Colonic mucosa (tissue), 4 donors: ENCODE measurements at places on chromosomes 7 and 10.

DNA sequence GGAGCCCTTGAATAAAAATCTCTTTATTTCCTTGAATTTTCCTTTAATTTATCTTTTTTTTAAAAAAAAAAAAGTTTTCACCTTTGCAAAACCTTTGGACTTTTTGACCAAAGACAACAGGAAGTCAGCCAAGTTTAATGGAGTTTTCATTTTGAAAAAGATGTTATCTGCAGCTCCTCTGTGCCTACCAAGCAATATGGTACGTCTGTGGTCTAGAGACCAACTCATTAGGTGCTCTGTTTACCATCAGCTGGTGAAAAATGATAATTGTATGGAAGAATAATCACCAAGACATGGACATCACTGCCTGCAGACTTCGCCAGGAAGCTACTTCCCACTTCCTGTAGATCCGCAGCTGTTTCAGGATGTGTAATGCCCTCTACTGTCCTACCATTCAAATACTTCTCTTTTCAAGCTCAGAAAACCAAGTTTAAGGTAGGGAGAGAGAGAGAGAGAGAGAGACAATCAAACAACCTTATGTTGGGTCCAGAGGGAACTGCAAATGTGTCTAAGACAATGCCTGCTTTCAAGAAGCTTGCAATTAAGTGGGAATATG lies 18.7 kb downstream of the PLXNA4 start:
- DNase-seq = no peak

DNA sequence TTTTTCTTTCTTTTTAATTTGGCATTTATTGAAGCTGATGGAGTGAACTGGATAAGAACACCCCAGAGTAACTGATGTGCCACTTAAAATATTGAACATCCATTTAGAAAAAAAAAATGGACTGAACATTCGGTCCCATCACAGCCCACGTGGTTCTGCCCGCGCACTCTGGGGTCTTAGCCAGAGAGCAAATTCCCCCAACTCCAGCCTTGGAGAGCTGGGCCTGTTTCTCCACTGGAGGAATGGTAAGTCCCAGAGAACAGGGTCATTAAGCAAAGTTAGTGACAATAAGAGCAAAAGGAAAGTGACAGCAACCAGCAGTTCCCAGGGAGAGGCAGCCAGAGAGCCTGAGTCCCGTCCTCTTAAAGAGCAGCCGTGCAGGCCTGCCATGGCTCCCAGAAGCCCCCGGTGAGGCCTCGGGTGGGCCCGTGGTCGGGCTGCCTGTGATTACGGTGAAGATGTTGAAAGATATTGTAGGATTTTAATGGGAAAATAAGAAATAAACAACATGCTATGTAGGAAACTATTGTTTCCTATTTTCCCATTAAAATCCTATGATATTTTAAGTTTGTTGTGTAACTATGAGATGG lies 487.9 kb upstream of the MKI67 start:
- no peak for DNase-seq

GRCh38 chr7:117116211-117116610 lies 162.9 kb downstream of the ST7 start:
- no peak for DNase-seq

- DNase-seq = no peak
Observed at GRCh38 chr7:1535701-1536454, 5.4 kb downstream of the MAFK start.

DNA sequence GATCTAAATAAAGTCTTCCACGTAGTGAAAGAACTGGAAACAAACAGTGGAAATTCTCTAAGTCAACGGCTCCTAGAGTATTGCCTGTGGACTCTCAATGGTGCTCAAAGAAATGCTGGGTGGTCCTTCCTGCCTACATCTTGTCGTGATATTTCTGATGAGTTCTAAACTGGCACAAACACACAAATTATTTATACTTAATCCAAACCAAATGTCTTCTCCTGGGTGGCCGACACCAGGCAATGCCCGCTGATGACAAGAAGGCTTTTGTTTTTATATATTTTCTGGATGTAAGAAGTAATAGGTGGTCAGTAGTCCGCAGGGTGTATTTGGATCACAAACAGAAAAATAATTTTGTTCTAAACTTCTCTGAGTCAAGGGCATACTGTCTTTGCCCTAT lies 178.7 kb downstream of the GFRA1 start:
- DNase-seq = no peak

GRCh38 chr7:7757576-7757975 lies 39.2 kb upstream of the RPA3 start:
- DNase-seq = no peak

GRCh38 chr10:35492386-35493195 lies 112.5 kb upstream of the GJD4 start:
- no peak for DNase-seq

- DNase-seq = no peak
Observed at GRCh38 chr10:60778971-60779796, 906 bp downstream of the CDK1 start.

DNA sequence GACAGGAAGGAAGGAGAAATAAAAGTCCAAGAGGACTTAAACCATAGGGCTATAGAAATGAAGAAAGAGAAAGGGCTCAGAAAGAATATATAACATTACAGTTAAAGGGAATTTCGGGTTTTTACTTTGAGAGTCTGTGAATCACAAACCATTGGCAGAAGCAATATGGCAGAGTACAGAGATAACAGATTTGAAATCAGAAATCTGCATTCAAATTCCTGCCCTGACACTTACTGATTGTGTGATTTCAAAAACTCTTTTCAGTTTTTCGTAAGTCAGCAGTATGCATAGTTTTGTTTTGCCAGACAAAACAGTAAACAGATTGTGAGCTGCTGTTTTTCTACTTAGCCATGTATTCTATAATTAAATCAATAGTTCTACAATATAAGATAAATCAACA lies 8.2 kb downstream of the JMJD1C start:
- DNase-seq = no peak

GRCh38 chr10:83078645-83079044 lies 1060.7 kb upstream of the GHITM start:
- DNase-seq = no peak

DNA sequence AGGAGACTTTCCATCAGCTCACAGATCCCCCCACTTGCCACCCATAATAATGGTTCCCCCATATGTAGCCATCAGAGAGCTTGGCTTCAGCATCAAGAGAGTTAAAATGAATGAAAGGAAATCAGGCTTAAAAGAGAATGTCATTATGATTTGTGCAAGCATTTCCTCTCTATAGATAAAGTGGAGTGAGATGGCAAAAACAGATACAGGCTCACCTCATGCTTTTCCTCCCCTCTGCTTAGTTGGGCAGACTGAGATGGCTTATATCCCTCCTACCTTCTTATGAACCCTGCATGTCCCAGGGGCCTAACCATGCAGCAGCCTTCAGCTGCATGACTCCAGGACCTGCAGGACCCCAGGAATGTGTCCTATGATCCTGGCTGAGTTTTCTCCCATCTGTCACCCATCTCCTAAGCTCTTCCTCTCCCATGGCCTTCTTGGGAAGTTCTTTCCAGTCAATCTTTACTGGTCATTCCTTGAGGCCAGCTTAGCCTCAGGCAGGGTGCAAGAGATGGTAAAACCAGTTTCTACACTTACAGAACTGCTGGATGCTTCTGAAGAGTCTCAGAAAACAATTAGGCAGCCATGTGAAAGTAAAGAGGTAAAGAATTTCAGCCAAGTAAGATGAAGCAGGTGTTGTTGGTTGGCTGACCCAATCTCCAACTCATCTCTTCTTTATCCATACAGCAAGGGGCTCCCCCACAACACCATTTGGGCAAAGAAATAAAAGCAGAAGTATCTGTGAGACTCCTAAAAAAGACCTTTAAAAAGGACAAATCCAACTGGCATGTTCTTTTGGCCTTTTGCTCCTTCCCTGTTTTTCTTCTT lies 159.7 kb downstream of the RTKN2 start:
- no peak for DNase-seq

DNA sequence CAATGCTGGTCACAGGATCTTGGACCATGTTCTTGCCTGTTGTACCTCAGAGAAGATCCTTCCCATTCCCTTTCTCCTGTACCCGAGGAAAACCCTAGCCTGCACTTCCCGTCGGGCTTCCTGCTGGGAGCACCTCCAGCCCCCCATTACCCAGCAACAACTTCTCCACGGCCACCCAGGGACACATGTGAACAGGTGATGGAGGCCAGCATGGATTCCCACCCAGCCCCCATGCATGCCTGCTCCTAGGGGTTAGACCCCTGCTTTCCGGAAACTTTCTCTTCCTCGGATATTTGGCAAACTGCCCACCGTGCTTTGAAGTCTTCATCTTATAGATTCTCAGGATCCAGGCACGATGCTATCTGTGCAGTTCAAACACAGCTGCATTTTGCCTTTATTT lies 67.3 kb downstream of the CALML3 start:
- no peak for DNase-seq

- no peak for DNase-seq
Observed at GRCh38 chr10:113921561-113922370, 67.3 kb downstream of the NHLRC2 start.

GRCh38 chr7:140312141-140312846 lies 86.0 kb downstream of the SLC37A3 start:
- DNase-seq = no peak

DNA sequence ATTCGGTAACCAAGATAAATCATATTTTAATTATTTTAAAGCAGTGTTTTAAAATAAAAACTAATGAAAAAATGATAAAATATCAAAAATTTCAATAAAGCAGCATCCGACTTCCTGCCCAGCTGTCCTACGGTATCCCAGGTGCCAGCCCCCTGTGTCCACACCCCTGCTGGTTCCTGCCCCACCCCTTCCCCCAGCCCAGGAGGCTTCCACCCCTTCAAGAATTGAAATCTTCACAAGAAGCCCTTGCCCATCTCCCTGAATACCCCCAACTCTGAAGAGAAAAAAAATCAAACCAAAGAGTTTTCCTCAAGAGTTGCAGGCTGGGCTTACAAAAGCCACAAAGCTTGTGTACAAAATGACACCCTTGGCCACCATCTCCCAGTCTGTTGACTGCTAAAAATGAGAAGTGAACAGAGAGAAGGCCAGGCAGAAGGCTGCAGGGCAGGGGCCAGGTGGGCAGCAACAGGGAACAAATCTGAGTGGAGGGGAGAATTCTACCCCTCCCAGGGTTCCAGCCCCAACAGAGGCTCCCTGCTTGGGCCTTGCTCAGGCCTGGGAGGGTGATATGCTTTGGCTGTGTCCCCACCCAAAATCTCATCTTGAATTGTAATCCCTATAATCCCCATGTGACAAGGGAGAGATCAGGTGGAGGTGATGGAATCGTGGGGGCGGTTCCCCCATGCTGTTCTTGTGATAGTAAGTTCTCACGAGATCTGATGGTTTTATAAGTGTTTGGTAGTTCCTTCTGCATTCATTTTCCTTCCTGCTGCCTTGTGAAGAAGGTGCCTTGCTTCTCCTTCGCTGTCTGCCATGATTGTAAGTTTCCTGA lies 14.5 kb downstream of the GPRIN2 start:
- no peak for DNase-seq

GRCh38 chr10:10657139-10657760 lies 360.4 kb upstream of the CELF2 start:
- no peak for DNase-seq

DNA sequence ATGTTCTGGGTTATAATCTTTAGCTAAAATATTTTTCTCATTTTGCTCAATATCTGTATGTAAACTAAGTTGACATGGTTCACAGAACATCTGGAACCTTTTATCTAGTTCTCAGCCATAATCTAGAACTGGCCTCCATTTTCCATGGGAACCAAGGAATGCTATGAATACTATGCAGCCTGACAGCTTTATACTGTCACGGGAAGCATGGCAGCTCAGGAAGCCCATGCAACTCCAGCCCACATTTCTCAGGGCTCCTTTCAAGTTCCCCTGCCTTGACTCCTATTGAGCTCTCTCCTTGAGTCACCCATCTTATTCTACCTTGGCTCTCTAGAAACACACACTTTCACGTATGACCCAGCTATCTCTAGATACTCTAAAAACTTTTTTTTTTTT lies 36.6 kb upstream of the PRKAR2B start:
- no peak for DNase-seq

- no peak for DNase-seq
Observed at GRCh38 chr7:85471307-85471706, 284.5 kb upstream of the SEMA3D start.

- peak; percentile 48 for DNase-seq
Observed at GRCh38 chr10:112389271-112389822, 15.4 kb downstream of the ACSL5 start.

- DNase-seq = no peak
Observed at GRCh38 chr7:32299133-32299702, 191.0 kb downstream of the LSM5 start.
